ENCODE measurements at places on chromosomes 1 and 21. TPM values are rescaled to one million over a fixed set of nuclear protein-coding genes. Genes with fewer than 3 reads are reported as not detected.

DNA sequence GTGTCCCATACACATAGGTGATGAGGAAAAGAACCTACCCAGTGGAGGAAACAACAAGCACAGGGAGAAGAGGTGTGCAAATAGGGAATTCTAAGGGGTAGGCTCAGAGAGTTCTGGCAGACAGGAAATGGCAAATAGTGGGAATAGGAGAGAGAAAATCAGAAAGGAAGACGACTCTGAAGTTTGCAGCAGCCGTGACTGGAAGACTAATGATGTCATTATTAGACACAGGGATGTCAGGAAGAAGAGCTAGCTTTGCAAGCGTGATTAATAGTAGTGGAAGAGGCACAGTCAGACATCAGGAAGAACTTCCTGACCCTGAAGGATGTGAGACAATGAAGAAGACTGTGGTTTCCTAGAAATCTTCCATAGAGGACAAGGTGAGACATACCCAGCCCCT lies 21.1 kb downstream of the DLGAP3 start:
- no peak for DNase-seq

DNA sequence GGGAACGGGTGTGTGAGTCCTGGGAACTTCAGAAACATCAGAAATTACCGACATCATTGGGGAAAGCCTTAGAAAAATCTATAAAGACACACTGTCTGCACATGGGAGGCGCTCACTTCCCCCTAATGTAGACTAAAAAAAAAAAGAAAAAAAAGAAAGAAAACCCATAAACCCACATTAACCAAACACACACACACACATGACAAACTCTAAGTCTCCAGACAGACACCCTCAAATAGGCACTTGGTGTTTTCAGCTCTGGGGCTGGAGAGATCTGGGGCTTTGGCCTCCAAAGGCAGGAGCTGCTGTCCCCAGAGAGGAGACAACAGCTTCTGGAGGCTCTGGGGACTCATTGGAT lies 13.2 kb upstream of the SDHB start:
- DNase-seq, result no peak

DNA sequence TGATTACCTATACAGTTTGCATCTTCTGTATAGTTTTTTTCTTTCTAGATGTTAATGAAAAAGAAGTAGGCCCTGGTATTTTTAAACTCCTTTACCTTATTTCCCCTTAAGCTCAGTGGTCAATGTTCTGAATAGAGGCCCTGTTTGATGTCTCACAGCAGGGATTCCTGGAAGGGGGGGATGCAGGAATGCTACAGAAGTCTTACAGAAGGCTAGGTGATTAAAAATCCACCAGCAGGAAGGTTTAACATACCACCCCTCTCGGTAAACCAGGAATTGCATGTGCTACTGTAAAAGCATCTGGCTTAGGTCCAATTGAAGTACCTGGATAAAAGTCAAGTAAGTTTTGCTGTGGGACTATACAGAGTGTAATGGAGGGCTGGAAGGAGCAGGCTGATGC lies 78.3 kb downstream of the NOS1AP start:
- no peak for DNase-seq

CSRP1 gene
- 41.4 TPM for total RNA-seq

Data from left ventricle myocardium superior (tissue), 1 donor.